ENCODE measurements at places on chromosomes 3 and 15. TPM values are rescaled to one million over a fixed set of nuclear protein-coding genes. Genes with fewer than 3 reads are reported as not detected.

MYO5C gene
- 16.4 TPM for polyA plus RNA-seq

BUB1B gene
- polyA plus RNA-seq: 1.8 TPM

GOLGA8T gene
- polyA plus RNA-seq: 0.12 TPM

RTF1 gene
- polyA plus RNA-seq: 19.0 TPM

AGBL1 gene
- not detected for polyA plus RNA-seq

NEK10 gene
- not detected for polyA plus RNA-seq

GOLGA8A gene
- polyA plus RNA-seq: 0.60 TPM

EIF4E3 gene
- polyA plus RNA-seq: 31.2 TPM

THBS1 gene
- 16.8 TPM for polyA plus RNA-seq

RBPMS2 gene
- polyA plus RNA-seq: 0.69 TPM

IL5RA gene
- polyA plus RNA-seq: not detected

NOX5 gene
- polyA plus RNA-seq: not detected

KIF9 gene
- 20.4 TPM for polyA plus RNA-seq

PRR20G gene
- not detected for polyA plus RNA-seq

UBAP1L gene
- 0.23 TPM for polyA plus RNA-seq

CLRN1 gene
- not detected for polyA plus RNA-seq

TRIM59 gene
- 0.60 TPM for polyA plus RNA-seq

UROC1 gene
- polyA plus RNA-seq: 0.03 TPM

SCN11A gene
- polyA plus RNA-seq: 0.57 TPM

FILIP1L gene
- polyA plus RNA-seq: 14.9 TPM

KBTBD13 gene
- polyA plus RNA-seq: 0.03 TPM

CYP8B1 gene
- not detected for polyA plus RNA-seq

CISH gene
- polyA plus RNA-seq: 8.1 TPM

AQP9 gene
- polyA plus RNA-seq: 2.8 TPM

LARP6 gene
- polyA plus RNA-seq: 6.6 TPM

LIPH gene
- polyA plus RNA-seq: 34.7 TPM

ATG7 gene
- polyA plus RNA-seq: 18.1 TPM

SLC27A2 gene
- 5.4 TPM for polyA plus RNA-seq

CLDN16 gene
- not detected for polyA plus RNA-seq

DUOXA1 gene
- polyA plus RNA-seq: not detected

LMAN1L gene
- 0.64 TPM for polyA plus RNA-seq

GREM1 gene
- 16.2 TPM for polyA plus RNA-seq

PPP1R2 gene
- 33.5 TPM for polyA plus RNA-seq

C2CD4A gene
- polyA plus RNA-seq: 2.2 TPM

SPINK8 gene
- not detected for polyA plus RNA-seq

GP5 gene
- 0.69 TPM for polyA plus RNA-seq

PCYT1A gene
- polyA plus RNA-seq: 31.6 TPM

PCOLCE2 gene
- polyA plus RNA-seq: 13.2 TPM
